ENCODE measurements at places on chromosomes 3 and 15.

DNA sequence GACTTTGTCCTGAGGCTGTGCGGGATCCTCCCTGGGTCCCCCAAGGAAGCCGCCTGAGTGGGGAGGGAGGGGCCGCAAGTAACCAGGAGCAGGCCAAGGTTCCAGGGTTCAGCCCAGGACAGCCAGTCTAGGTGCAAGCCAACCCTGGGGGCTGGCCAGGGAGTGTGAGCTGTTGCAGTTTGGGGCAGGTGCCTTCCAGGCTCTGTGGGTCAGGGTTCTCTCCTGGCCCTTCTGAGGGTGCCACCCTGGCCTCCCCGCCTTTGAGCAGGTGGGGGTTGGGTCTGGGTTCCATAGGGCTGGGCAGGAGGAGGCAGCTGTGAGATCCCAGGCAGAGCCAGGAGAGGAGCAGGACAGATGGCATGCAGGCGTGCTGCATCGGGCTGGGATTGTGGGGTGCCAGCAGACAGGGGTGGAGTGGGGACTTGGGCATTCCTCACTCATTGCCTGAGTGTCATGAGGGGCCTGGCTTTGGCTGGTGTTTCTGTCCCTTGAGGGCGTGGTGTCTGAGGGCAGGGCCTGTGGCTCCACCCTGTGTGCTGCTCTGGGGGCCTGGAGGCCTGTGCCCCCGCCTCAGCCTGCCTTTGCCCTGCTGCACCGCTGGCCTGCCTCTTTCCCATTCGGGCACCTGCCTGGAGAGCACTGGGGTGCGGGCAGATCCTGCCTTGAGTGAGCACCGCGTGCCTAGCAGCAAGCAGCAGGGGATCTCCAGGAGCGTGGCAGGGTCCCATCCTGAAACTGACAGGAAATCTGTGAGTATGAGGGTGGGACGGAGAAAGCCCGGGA is 18.4 kb downstream of the KLF13 start:
- no peak for DNase-seq

- no peak for DNase-seq
These were observed 151.6 kb downstream of the RSRC1 start for GRCh38 chr3:158261371-158261991.

DNA sequence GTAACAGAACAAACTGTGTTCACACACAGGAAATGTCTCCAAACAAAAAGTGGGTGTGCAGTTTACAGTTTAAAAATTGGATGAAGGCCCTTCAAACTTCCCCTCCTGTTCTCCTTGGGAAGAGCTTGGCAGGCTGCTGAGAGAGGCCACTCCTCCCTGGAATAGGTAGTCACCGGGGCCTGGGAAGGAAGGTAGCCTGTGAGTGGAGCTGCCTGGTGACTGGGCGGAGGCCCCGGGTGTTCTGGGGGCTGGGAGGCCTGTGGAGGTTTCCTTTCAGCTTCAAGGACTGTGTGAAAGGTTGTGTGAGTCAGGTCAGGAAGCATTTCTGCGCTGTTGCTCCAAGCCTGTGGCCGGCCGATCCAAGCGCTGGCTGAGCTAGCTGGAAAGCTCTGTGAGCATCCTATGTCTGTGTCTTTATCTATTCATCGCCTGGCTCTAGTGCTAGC is 14.1 kb downstream of the SLCO3A1 start:
- peak; percentile 59 for DNase-seq

GRCh38 chr3:155352900-155353490 is 59.5 kb upstream of the STRIT1 start:
- peak; percentile 83 for DNase-seq

DNA sequence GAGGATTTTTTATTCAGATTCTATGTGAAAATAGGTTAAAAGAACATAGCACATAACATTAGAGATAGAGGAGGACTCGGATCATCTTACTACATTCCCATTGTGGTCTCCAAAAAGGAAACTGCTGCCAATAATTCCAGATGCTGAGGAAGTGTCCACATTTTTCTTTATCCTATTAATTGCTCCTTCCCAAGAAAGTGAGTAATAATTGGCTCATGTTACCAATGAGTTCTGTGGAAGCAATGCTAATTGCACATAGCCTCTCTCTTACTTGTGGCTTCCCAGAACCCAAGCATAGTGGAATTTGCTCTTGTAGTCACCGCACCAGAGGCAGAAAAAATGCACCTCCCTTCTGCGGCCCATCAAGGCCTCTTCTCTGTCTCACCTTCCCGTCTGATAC is 208.4 kb downstream of the PLOD2 start:
- peak; percentile 23 for DNase-seq

GRCh38 chr3:187305881-187306280 is 14.3 kb upstream of the MASP1 start:
- DNase-seq, result no peak

DNA sequence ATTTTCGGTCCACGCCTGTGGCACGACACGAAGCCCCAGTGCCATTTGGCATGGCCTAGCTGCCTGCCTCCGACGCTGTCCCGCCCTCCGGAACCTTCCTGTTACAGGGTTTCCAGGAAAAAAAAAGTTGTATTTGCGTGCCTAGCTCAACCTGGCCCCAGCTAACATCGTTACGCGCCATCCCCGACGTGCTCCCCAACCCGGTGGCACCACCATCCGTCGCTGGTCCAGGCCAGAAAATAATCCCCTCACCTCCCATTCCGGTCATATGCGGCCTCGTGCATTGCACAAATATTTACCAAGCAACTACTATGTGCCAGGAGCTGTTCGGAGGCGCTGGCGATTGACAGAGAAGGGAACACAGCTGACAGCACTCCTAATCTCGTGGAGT is 1.4 kb upstream of the CYP1A1 start:
- no peak for DNase-seq

DNA sequence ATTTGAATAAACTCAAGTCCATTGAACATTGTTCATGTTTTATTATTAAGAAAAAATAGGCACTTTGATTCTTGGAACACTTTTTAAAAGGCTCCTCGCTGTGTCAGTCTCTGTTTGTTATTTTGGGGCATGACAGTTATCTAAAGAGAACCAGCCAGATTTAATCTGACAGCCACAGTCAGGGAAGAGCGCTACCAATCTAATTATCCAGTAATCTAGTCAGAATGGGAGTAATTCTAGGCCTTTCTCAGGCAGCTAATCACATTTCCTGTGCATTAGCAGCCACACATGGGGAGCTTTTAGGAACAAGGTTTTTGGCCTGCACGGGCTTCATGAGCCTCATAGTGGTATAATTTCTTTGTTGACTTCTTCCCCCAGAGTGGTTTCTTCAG is 362.2 kb downstream of the RBMS3 start:
- DNase-seq, result no peak

DNA sequence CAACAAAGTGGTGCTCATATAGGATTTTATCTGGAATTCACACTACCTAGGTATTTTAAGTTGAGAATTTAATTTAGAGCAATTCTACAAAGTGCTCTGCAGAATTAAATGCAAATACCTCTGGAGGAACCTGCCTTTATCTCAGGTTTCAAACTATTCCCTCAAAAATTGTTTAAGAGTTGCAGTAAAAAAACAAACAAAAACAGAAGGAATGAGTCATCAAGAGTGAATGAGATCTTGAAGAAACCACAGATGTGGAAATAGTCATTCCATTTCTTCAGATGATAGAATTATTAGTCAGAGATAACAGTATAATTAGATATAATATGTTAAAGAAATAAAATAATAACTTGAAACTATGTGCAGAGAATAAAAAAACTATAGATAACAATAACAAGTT is 80.8 kb upstream of the SCN5A start:
- peak; percentile 63 for DNase-seq

DNA sequence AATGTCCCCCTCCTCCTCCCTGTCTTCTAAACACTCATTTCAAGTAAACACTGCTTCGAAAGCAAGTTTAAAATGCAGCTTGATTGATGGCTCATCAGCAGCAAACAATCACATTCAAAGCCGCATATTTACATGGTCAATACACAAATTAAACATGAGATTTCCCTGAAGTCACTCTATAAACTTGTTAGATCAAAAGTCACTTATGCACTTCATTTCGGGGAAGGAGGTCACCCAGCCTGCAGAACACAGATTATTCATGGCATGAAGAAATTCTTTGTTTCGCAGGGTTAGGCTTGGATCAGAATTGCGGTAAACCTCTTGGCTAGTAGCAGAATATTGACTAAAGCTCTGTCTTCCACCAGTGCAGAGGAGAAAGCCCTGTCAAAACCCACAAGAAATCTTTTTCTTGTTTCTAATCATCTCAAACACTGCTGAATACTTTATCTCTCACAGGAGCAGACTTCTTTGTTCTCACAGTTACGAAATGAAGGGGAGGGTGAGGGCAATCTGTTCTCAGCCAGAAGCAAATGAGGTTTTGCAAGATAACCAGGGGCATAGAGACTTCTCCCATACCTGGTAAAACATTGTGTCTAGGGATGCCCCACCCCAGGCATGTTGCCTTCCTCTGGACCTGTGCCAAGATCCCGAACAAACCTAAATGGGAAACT is 133.3 kb upstream of the CHL1 start:
- no peak for DNase-seq

DNA sequence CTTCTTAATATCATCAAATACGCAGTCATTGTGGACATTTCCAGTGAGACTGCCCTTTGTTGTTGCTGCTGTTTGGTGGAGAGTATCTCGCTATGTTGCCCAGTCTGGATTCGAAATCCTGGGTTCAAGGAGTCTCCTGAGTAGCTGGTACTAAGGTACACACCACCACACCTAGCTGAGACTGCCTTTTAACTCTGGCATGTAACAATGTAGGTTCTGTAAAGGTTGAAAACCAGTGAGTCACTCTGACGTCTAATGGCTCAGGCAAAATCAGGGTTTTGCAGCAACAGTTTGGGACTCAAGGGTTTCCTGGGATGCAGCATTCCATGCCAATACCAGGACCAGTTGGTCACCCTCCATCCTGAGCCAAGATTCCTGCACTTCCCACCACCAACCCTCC is 52.2 kb downstream of the AQP9 start:
- no peak for DNase-seq

- DNase-seq, result no peak
These were observed 878.5 kb downstream of the ROBO1 start for GRCh38 chr3:78889348-78889747.

DNA sequence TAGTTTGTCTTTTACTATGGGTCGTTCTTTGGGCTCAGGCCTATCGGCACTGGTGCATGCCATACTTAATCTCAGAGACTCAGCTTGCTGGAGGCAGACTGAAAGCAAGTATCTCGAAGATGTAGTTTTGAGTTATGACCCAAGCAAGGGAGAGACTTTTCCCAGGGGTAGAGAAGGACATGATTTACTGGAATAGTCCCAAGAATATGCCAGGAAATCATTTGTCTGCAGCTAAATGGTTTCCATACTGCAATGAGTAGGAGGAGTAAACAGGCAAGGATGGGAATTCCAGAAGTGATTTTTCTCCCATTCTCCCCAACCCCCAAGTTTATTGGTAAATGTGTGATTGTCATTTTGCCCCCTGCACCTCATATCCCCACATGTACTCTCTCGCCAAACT is 35.4 kb upstream of the LACTB start:
- no peak for DNase-seq

DNA sequence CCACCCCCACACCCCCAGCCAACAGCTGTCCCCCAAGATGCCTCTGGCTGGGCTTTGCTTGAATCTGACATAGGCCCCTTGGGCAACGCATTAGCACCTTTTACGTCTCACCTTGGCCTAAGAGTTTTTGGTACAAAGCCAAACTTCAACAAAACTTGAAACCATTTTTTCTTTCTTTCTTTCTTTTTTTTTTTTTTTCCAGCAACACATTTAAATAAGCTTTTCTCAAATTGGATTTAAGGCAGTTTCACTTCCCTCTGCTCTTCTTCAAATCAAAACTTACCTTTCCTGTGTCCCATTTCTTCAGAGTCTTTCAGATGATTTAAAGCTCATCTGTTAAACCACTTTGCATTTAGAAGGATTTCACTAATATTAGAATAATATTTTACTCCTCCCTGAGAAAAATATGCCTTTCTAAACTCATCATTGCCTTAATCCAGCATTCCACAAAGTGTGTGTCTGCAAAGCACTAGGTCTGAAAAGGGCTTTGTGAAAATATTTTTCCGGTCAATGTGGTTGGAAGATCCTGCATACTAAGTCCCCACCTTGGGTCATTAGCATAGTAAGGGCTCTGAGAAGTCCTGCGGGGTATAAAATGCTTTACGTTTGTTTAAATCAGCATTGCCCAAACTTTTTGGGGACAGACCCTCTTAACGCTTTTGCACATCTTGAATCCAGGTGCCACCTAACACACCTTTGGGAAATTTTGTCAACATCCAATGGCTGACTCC is 217.0 kb downstream of the TLE3 start:
- DNase-seq, result no peak

DNA sequence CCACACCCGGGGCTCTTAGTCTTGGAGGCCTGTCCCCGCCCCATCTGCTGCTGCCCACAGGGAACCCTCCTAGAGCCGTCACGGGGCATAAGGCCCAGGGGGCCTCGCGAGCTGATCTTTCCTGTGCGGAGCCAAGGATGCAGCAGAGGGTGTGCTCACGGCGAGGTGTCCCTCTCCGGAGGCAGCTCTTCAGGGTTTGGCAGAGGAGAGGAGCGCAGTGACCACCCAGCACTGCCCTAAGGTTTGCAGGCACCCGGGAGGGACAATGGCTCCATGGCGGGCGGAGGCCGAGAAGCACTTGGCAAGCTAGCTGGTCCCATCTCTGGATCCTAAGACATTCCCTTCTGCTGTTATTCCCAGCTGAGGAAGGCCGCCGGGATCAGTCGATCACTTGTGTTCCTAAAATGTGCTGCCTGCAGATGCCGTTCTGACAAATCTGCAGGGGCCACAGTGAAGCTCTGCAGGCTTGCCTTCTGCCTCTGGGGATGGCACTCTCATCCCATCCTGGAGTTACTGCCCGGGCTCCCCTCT is 47.4 kb upstream of the PCSK6 start:
- no peak for DNase-seq

GRCh38 chr15:64942356-64942755 is 30.7 kb downstream of the ANKDD1A start:
- DNase-seq, result no peak

- no peak for DNase-seq
These were observed 129.3 kb upstream of the NSMCE3 start for GRCh38 chr15:29398907-29399306.

GRCh38 chr3:76789237-76789636 is 250.7 kb upstream of the ROBO2 start:
- no peak for DNase-seq

DNA sequence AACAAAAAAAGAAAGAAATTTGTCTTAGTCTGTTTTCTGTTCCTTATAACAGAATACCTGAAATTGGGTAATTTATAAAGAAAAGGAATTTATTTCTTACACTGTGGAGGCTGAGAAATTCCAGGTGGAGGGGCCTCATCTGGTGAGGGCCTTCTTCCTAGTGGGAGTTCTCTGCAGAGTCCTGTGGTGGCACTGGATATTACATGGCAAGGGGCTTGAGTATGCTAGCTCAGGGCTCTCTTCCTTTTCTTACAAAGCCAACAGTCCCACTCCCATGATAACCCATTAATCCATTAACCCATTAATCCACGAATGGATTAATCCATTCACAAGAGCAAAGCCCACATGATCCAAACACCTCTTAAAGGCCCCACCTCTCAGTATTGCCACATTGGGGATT is 2.9 kb upstream of the SATB1 start:
- DNase-seq, result no peak

DNA sequence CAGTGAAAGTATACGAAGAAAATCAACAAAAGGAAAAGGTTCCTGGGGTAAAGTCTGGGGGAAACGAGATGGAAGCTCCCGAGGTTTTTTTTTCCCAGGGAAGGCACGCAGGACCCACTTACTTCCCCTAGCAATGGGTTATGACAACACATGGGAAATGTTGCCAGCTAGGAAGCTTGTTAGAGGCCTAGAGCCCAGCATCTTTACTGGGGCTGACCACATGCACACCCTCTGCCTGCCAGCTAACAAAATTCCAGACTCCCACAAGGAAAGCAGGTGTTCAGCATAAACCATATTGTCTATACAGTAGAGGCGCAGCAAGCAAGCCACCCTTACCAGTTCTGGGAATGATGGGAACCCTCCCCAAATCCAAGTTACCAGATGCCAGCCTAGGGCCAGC is 258.8 kb upstream of the NR2E3 start:
- no peak for DNase-seq
